K562 (cell line): ENCODE measurements at places on chromosomes 6 and 20.
A peak's percentile ranks its signal among the peaks of the same experiment; 100 is the strongest.

DNA sequence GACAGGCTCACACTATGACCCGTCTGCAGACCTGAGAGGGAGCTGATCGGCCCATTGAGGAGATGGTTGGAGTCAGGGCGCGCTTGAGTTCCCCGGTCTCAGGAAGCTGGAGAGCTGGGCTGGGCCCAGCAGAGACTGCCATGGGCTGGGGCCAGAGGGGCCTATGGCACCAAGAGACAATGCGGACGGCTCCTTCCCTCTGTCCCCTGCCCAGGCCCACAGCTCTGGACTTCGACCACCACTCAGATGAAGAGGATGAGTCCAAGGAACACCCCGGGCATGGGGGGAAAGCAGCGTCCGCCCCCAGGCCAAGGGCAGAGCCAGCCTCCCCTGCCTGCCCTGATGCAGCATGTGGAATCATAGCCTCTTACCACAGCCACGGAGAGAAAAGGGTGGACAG is 40.2 kb upstream of the PHACTR3 start:
- H3K36me3 ChIP-seq: no peaks in the 10 kb centered on the region
- H3K4me1 ChIP-seq: no peaks in the 10 kb centered on the region
- H3K4me3 ChIP-seq: no peak overlapping the region
- H3K27me3 ChIP-seq: peaks cover 8% of the 10 kb centered on the region
- no peak overlapping the region for H3K27ac ChIP-seq

- no peak overlapping the region for H3K27ac ChIP-seq
- no peaks in the 10 kb centered on the region for H3K36me3 ChIP-seq
- no peak overlapping the region for H3K4me3 ChIP-seq
- DNase-seq: peak; percentile 27
- no peaks in the 10 kb centered on the region for H3K4me1 ChIP-seq
- H3K27me3 ChIP-seq: peaks cover 2% of the 10 kb centered on the region
Observed at GRCh38 chr6:148577687-148578488, 168.9 kb upstream of the UST start.

DNA sequence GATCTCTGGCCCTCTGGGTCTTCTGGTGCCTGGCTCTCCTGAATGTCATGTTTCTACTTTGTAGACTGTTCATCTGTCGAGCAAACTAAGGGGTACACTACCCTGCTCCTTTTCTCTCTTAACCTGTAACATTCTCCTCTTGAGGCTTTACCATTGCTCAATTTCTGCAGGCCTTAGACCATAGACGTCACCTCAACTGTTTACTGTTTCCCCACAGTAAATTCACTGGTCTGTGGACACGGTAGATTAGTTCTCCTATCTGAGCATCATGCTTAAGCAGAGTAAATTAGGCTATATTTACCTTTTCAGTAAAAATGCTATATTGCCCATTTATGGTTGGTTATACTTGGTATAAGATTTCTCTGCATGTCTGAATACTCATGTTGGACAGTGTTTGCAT is 40.5 kb downstream of the MCM8 start:
- H3K27ac ChIP-seq: no peak overlapping the region
- no peak for DNase-seq
- peaks cover 76% of the 10 kb centered on the region for H3K36me3 ChIP-seq
- H3K4me1 ChIP-seq: no peaks in the 10 kb centered on the region
- no peak overlapping the region for H3K4me3 ChIP-seq

GRCh38 chr6:84390851-84391250 is 163.4 kb upstream of the CEP162 start:
- DNase-seq: no peak
- H3K27ac ChIP-seq: no peak overlapping the region
- no peak overlapping the region for H3K4me3 ChIP-seq
- H3K27me3 ChIP-seq: no peaks in the 10 kb centered on the region
- H3K4me1 ChIP-seq: no peaks in the 10 kb centered on the region

DNA sequence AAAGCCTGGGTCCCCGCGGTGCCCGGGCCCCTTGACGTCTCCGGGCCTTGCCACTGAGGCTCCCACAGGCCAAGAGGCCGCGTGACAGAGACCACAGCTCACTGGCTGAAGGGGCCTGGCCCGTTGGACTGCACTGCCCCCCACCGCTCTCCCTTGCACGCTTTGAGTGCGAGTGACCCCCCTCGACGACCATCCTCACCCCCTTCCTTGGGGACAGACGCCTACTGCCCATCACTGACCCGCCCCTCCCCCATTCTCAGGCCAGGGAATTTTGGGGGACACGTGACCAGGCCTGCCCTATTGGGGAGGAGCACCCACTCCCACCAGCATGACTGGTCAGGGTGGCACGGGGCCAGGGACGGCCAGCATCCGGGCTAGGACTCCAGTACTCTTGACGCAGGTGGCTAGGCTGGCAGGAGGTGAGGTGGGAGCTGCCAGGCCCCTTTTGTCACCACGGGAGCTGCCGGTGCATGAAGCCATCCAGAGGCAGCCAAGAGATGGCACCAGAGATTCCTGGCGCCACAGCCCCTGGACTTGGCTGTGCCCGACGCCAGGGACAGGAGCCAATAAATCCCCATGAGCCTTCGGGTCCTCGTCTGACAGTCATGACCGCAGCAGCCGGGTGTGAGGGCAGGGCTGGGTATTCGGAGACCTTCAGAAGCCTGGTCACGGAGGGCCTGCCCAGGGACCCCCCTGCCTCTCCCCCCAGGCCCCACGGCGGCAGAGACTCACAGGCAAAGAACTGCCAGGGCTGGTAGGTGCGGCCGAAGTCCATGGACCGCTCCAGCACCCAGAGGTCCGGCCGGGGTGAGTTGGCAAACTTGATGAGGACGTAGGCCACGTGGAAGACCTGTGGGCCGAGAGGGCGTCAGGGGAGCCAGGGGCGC is 14.5 kb downstream of the LAMA5 start:
- peaks cover 69% of the 10 kb centered on the region for H3K4me1 ChIP-seq
- H3K4me3 ChIP-seq: no peak overlapping the region
- H3K27ac ChIP-seq: no peak overlapping the region
- H3K27me3 ChIP-seq: no peaks in the 10 kb centered on the region

DNA sequence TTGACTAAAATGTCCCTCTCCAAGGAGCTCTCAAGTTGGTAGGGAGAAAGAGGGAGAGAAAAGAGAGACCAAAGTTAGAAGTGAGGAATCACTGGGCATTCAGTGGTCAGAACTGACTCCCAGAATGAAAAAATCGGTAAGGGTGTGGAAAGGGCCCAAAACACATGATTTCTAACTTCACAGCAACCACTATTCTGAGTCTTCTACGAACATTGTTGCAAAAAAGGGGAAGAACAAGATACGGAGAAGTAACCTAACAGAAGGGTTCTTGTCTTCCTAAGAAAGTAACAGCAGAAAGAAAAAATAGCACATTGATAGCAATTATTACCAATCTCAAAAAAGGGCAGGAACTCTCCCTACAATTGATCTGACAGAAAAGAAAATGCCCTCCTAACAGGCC is 65.6 kb downstream of the ATP9A start:
- H3K27ac ChIP-seq: no peak overlapping the region
- DNase-seq: no peak
- no peaks in the 10 kb centered on the region for H3K36me3 ChIP-seq
- peaks cover 10% of the 10 kb centered on the region; the same call in 2 of the 3 replicates for H3K27me3 ChIP-seq

- peak overlapping the region; percentile 56 for H3K4me3 ChIP-seq
- peaks cover 33% of the 10 kb centered on the region for H3K36me3 ChIP-seq
- peak; percentile 61 for DNase-seq
Observed at GRCh38 chr6:27834879-27835549, 77.2 kb downstream of the OR2B2 start.

- no peak overlapping the region for H3K27ac ChIP-seq
- no peaks in the 10 kb centered on the region for H3K36me3 ChIP-seq
- H3K4me1 ChIP-seq: peaks cover 18% of the 10 kb centered on the region; the same call in 1 of the 2 replicates
Observed at GRCh38 chr6:100456141-100456907, 8.4 kb downstream of the SIM1 start.

DNA sequence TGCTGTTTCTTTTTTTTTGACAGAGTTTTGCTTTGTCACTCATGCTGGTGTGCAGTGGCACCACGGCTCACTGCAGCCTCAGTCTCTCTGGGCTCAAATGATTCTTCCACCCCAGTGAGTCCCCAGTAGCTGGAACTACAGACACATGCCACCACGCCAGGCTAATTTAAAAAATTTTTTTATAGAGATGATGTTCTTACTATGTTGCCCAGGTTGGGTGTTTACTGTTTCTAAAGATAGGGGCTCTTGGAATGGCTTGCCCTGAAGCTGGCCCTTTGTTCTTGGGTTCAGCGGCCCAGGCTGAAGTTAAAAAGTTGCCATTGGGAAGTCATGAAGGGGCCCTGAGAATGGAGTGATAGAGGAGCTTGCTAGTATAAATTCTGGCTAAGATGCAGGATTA is 16.5 kb downstream of the RALGAPB start:
- no peaks in the 10 kb centered on the region for H3K4me1 ChIP-seq
- no peak overlapping the region for H3K4me3 ChIP-seq
- no peak for DNase-seq

DNA sequence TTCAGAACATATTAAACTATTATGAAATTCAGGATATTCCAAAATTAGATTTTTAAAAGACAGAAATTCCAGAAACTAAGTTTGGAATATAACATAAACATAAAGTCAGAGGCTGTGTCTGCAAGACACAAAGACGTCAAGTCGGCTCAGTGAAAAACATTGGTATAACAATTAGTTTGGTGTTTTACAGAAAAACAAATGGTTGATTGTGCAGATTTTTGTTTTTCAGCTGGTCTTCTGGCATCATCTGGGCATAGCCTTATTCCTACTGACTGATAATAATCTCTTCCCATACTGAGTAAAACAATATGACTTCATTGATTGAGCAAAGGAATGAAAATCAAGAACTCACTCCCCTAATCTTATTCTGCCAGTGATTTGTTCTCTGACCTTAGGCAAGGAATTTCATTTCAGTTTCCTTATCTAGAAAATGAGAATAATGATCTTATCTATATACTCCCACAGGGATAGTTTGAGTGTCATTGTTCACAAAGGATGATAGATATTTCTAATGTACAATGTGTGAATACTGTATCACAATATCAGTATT is 84.3 kb downstream of the FRK start:
- DNase-seq: no peak
- no peaks in the 10 kb centered on the region for H3K27me3 ChIP-seq
- H3K27ac ChIP-seq: no peak overlapping the region
- no peaks in the 10 kb centered on the region for H3K4me1 ChIP-seq

DNA sequence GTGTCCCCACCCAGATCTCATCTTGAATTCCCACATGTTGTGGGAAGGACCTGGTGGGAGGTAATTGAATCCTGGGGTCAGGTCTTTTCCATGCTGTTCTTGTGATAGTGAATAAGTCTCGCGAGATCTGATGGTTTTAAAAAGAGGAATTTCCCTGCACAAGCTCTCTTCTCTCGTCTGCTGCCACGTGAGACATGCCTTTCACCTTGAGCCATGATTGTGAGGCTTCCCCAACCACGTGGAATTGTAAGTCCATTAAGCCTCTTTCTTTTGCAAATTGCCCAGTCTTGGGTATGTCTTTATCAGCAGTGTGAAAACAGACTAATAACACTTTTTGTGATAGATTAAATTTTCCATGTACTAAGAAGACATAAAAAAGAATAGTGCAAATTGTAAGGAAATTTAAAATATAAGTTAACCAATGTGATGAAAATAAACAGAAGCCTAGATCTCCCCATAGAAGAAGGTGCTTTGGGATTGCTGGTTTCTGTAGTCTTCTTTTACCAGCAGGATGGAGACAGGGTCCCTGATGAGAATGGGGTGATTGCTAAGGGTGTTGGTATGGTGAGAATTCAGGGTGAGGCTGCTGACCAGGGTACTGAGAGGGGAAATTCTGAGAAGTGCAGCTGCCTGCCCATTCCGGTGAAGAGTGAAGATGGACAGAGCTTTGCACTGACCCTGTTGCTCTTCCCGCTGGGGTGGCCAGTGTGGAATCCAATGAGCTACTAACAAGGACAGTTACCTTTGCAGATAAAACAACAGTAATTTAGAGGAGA is 50.7 kb downstream of the BMP2 start:
- no peak overlapping the region for H3K27ac ChIP-seq
- H3K36me3 ChIP-seq: no peaks in the 10 kb centered on the region
- no peak overlapping the region for H3K4me3 ChIP-seq
- H3K27me3 ChIP-seq: no peaks in the 10 kb centered on the region
- no peaks in the 10 kb centered on the region for H3K4me1 ChIP-seq

- no peaks in the 10 kb centered on the region for H3K4me1 ChIP-seq
- no peak for DNase-seq
- peaks cover 57% of the 10 kb centered on the region for H3K27me3 ChIP-seq
- H3K36me3 ChIP-seq: no peaks in the 10 kb centered on the region
Observed at GRCh38 chr6:159062976-159063375, 18.2 kb upstream of the TAGAP start.

DNA sequence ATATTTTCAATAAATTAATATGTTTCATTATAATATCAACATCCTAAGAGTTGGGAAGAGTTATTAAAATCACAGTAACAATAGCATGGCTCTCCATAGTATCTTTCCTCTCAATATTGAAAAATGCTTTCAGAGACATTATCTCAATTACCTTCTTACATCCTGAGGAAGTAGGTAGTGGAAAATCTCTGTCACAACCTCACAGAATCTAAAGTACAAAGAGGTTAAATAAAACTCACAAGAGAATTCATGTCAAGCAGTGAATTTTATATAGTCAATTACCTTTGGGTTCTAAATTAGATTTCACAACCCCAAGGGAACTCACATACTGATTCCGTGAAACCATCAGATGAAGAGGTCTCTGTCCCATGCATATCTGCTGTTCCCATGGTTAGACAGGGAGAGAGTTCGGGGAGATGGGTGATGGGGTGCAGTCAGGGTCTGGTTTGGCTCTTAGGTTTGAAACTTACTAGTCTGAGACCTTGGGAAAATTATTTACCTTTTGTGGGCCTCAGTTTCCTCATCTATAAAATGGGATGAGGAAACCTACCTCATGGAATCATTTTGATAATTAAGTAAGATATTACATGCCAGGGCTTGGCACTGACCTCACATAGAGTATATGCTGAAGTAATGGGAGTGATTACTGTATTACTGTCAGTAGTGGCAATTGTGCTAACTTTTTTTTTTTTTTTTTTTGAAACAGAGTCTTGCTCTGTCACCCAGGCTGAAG is 74.0 kb upstream of the SNX9 start:
- H3K36me3 ChIP-seq: no peaks in the 10 kb centered on the region
- H3K4me3 ChIP-seq: no peak overlapping the region
- peaks cover 13% of the 10 kb centered on the region for H3K4me1 ChIP-seq
- no peak overlapping the region for H3K27ac ChIP-seq
- H3K27me3 ChIP-seq: no peaks in the 10 kb centered on the region
- no peak for DNase-seq

GRCh38 chr20:38625896-38626295 is 24.3 kb downstream of the ARHGAP40 start:
- no peak overlapping the region for H3K27ac ChIP-seq
- no peaks in the 10 kb centered on the region for H3K36me3 ChIP-seq
- peaks cover 9% of the 10 kb centered on the region for H3K27me3 ChIP-seq
- DNase-seq: no peak
- H3K4me3 ChIP-seq: no peak overlapping the region

- H3K27ac ChIP-seq: no peak overlapping the region
- H3K36me3 ChIP-seq: no peaks in the 10 kb centered on the region
- H3K4me3 ChIP-seq: no peak overlapping the region
- peak; percentile 46 for DNase-seq
Observed at GRCh38 chr20:49562311-49563014, 5.5 kb downstream of the PTGIS start.

GRCh38 chr6:153043719-153044118 is 41.2 kb upstream of the MTRF1L start:
- no peak overlapping the region for H3K27ac ChIP-seq
- H3K4me3 ChIP-seq: no peak overlapping the region
- no peaks in the 10 kb centered on the region for H3K4me1 ChIP-seq
- H3K36me3 ChIP-seq: no peaks in the 10 kb centered on the region
- no peaks in the 10 kb centered on the region for H3K27me3 ChIP-seq

- H3K4me1 ChIP-seq: no peaks in the 10 kb centered on the region
- H3K36me3 ChIP-seq: no peaks in the 10 kb centered on the region
- peaks cover 22% of the 10 kb centered on the region for H3K27me3 ChIP-seq
- no peak overlapping the region for H3K4me3 ChIP-seq
- no peak for DNase-seq
- H3K27ac ChIP-seq: no peak overlapping the region
Observed at GRCh38 chr6:148398678-148399077, 56.0 kb downstream of the SASH1 start.
